ENCODE measurements at places on chromosomes 11 and 22.

DNA sequence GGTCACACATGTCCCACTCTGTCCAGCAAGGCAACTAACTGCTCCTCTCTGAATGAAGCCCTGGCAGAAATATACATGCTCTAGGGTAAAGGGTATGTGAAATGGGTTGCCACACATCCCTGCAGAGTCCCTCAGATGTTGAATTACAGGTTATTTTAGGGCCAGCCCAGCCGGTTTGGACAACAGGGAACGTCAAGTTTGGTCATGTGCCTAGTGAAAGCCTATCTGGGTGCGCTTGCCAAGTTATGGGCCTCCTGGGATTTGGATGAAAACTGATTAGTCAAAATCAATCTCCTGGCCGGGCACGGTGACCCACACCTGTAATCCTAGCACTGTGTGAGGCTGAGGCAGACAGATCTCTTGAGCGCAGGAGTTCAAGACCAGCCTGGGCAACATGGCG lies 10.4 kb downstream of the AP1B1 start:
- H3K4me1 ChIP-seq, result peaks cover 46% of the 10 kb centered on the region
- peak overlapping the region; percentile 57 for H3K4me3 ChIP-seq
- H3K27me3 ChIP-seq, result no peaks in the 10 kb centered on the region
- H3K27ac ChIP-seq, result peak overlapping the region; percentile 99
- peak; percentile 93 for DNase-seq
- no peaks in the 10 kb centered on the region for H3K36me3 ChIP-seq

- H3K27ac ChIP-seq, result no peak overlapping the region
- H3K27me3 ChIP-seq, result no peaks in the 10 kb centered on the region
- peaks cover 10% of the 10 kb centered on the region for H3K4me1 ChIP-seq
- no peak overlapping the region for H3K4me3 ChIP-seq
Observed at GRCh38 chr11:9170450-9170849, 79.1 kb upstream of the SCUBE2 start.

DNA sequence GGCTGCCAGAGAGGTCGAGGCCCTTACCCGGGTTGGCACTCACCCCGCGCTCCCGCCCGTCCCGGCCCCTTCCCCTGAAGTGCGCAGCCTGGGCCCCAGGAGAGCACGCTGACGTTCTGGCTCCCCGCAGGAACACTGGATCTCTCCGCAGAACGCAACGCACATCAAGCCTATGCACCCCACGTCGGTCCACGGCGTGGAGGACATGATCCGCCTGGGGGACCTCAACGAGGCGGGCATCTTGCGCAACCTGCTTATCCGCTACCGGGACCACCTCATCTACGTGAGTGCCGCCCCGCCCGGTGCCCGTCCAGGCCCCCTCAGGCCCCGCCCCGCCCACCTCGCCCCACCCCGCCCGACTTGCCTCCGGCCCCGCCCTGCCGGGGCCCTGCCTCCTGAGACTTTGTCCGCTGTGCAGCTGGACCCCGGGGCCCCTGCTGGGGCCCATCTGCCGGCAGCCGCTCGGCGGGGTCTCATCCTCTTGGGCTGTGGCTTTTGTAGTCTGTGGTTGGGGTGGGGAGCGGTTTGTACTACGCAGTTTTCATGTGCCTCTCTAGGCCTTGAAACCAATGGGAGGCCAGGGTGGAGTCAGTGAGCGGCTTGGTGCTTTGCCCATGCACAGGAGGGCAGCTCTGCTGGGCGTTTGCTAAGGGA lies 19.7 kb downstream of the MYO7A start:
- H3K27ac ChIP-seq, result no peak overlapping the region
- no peaks in the 10 kb centered on the region for H3K36me3 ChIP-seq
- no peaks in the 10 kb centered on the region for H3K27me3 ChIP-seq

DNA sequence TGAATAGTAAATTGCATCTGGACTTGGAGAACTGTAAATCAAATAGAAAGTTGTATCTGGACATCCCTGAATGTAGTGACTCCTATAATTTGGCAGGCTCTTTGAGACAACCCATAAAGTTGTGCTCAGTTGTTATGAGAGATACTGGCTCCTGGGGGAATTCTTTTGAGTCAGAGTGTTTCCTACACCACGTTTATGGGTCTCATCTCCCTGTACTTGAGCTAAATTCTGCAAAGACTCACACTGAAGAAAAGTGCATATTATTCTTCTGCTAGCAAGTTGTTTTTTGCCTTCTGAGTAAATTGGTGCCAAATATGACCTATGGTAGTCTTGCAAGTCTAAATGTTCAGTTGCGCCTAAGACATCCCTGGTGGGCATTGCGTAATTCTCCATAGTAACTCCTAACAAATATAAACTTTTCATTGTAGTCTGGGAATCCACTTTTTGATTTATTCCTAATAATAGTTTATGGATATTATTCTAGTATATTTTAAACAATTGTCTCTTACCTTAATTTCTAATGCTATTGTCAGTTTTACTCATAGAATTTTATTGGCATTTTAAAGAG lies 5.0 kb downstream of the ZNF215 start:
- H3K4me3 ChIP-seq, result no peak overlapping the region
- H3K4me1 ChIP-seq, result peaks cover 7% of the 10 kb centered on the region
- DNase-seq, result no peak

DNA sequence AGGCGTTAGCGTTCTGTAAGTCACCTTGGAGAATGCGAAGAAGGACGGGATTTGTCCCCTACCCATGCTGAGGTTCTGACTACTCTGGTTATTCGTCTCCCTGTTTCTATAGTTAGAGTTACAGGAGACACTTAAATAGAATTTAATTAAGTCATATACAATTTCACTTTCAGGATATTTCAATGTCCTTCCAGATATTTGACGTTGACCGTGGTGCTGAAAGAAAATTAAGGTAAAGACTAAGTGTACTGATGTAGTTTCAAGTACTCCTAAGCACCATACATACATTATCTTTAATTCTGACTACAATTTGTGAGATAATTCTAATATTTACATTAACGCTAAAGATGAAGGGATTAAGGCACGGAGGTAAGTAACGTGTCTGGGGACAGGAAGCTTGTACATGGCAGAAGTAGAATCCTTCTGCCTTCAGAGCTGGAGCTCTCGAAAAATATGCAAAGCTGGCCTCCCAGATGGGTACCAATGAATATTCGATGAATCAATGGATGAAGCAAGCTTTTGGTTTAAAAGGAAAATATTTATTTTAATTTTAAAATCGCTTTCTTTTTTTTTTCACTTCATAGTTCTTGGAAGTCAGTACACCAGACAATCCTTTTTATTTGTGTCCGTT lies 539 bp upstream of the SLC36A4 start:
- 0 out of 2 replicates have a peak, but pooled peaks cover 3% of the 10 kb centered on the region for H3K4me1 ChIP-seq
- no peaks in the 10 kb centered on the region for H3K27me3 ChIP-seq
- peak overlapping the region; percentile 75 for H3K4me3 ChIP-seq
- no peaks in the 10 kb centered on the region for H3K36me3 ChIP-seq
- peak; percentile 55 for DNase-seq

DNA sequence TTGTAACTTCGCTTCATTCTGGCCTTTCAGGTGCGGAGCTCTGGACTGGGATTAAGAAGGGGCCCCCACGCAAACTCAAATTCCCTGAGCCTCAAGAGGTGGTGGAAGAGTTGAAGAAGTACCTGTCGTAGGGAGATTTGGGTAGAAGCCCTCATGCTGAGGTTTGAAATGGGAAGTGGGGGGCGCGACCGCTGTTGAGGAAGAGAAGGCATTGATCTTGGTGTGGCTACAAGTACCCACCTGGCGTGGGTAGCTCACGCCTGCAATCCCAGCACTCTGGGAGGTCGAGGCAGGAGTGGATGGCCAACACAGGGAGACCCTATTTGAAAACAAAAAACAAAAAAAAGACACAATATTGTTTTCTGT lies 779 bp downstream of the SELENOH start:
- H3K27me3 ChIP-seq, result no peaks in the 10 kb centered on the region
- peaks cover 11% of the 10 kb centered on the region for H3K4me1 ChIP-seq
- peak overlapping the region; percentile 46 for H3K27ac ChIP-seq
- peak overlapping the region; percentile 90 for H3K4me3 ChIP-seq
- H3K36me3 ChIP-seq, result peaks cover 44% of the 10 kb centered on the region

- peaks cover 15% of the 10 kb centered on the region for H3K4me1 ChIP-seq
- no peak for DNase-seq
- no peaks in the 10 kb centered on the region for H3K27me3 ChIP-seq
- H3K27ac ChIP-seq, result no peak overlapping the region
- no peak overlapping the region for H3K4me3 ChIP-seq
Observed at GRCh38 chr22:42317691-42318547, 47.5 kb upstream of the TCF20 start.

- H3K27ac ChIP-seq, result no peak overlapping the region
- peaks cover 8% of the 10 kb centered on the region for H3K4me1 ChIP-seq
- no peaks in the 10 kb centered on the region for H3K36me3 ChIP-seq
- H3K4me3 ChIP-seq, result peak overlapping the region; percentile 77
- DNase-seq, result no peak
Observed at GRCh38 chr11:3164552-3165151, 458 bp downstream of the OSBPL5 start.

DNA sequence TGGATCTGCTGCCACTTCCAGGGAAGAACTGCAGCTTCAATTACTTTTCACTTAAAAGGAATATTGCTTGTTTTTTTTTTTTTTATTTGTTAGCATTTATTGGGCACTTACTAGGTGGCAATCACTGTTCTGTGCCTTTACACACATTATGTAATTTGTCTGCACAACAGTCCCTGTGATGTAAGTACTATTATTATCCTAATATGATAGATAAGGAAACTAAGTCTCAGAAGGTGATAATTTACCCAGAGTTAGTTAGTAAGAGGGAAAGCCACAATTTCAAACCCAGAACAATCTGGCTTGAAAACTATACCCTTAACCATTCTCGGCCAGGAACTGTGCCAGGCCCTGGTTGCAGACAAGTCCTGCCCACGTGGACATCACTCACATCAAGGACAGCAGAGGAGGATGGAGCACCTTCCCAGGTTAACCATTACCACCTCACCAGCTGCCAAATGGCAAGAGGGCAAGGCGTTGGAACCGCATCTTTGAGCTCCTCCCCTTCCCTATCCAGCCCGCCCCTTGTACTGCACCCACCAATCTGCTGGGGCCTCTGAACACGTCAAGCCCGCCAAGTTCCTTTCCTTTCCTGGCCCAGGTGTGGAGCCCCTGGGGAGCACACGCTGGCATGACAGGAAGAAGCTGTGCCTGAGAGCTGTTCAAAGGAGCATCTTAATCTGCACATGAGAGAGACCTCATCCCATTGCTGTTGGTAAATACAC lies 78.4 kb downstream of the NAV2 start:
- no peak overlapping the region for H3K27ac ChIP-seq
- no peak overlapping the region for H3K4me3 ChIP-seq
- no peaks in the 10 kb centered on the region for H3K4me1 ChIP-seq

GRCh38 chr22:48980409-48980808 lies 847.3 kb downstream of the BRD1 start:
- H3K27me3 ChIP-seq, result no peaks in the 10 kb centered on the region
- no peak overlapping the region for H3K27ac ChIP-seq
- H3K4me1 ChIP-seq, result no peaks in the 10 kb centered on the region
- DNase-seq, result no peak
- no peak overlapping the region for H3K4me3 ChIP-seq
- H3K36me3 ChIP-seq, result no peaks in the 10 kb centered on the region

DNA sequence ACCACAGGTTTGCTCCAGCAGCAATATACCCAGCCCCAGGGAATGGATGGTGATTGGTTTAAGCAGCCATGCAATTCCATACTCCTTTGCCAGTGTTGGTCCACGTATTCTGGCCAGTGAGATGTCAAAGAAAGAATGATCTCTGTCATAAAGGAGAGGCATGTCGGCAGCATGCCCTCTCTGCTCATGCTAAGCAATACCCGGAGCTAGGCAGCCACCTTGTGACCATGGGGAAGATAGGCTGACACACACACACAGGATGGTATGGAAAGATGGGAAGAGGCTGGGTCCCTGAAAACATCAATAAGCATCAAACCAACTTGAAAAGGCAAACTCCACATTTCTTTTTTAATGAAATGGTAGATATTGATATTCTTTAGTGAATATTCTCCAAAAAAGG lies 5.1 kb downstream of the ABCC8 start:
- no peaks in the 10 kb centered on the region for H3K36me3 ChIP-seq
- peak; percentile 16 for DNase-seq
- H3K4me1 ChIP-seq, result no peaks in the 10 kb centered on the region
- peaks cover 35% of the 10 kb centered on the region for H3K27me3 ChIP-seq
- no peak overlapping the region for H3K27ac ChIP-seq

- H3K4me3 ChIP-seq, result no peak overlapping the region
- no peaks in the 10 kb centered on the region for H3K27me3 ChIP-seq
- no peaks in the 10 kb centered on the region for H3K36me3 ChIP-seq
- DNase-seq, result no peak
Observed at GRCh38 chr11:80315200-80315599, 874.4 kb upstream of the TENM4 start.

DNA sequence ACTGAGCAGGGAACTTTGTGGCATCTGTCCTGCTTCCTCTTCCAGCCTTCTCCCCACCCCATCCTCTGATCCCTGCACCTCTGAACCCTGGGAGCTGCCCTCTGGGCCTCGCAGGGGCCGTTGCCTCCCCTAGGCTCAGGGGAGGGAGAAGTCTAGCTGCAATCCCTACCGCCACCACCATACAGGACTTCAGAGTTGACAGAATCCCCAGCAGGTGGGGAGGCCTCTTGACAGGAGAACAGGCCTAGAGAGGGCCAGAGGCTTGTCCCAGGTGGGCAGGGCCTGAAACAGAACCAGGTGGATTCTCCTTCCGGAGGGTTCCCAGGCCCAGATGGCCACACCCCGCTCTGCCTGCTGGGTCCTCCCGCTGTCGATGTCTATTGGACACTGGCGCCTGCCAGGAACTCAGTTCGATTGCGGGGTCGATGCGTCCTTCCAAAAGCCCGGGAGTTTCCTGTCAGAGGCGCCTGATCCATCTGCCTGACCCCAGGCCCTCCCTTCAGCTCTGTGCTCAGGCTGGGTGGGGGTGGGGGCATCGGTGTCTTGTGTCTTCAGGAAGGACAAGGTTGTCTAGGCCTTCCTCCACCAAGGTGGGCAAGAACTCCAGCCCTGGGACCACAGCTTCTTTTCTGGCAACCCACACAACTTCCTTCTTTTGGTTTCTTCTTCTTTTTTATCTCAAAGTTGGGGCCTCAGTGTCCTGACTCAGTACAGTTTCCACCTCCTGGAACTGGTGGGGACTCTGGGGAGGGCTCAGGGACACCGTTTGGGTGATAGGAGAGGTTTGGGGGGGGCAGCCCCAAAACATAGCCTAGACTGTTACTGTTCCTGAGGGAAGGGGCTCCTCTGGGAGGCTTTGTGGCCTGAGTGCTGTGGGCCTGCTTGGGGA lies 6.4 kb downstream of the STARD10 start:
- no peaks in the 10 kb centered on the region for H3K27me3 ChIP-seq
- DNase-seq, result no peak
- peak overlapping the region; percentile 83 for H3K27ac ChIP-seq
- H3K36me3 ChIP-seq, result no peaks in the 10 kb centered on the region
- peaks cover 44% of the 10 kb centered on the region for H3K4me1 ChIP-seq
